Activated CD8-positive, alpha-beta memory T cell treated with anti-CD3 and anti-CD28 coated beads, Interleukin-2, amount 50 U/mL, for 48 hours (primary cell): ENCODE measurements at places on chromosomes 1 and 21.
A peak's percentile ranks its signal among the peaks of the same experiment; 100 is the strongest.

- DNase-seq: no peak
Measured at GRCh38 chr1:183505454-183506089, 33.3 kb downstream of the SMG7 start.

DNA sequence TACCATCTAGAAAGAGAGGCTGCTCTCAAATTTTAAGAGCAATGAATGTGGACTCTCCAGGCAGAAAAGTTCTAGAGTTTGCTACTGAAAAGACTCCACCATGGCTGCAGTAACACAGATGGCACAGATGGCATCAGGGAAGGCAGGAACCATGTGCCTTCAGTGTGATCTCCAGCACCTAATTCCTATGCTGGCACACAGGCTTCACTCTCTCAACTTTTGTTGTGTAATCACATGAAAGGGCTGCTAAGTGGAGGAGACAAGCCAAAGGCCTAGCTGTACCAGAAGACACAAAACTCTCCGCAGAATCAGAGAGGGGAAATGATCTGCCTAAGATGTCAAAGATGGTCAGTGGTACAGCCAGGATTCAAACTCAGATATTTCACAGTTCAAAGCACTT is 31.1 kb downstream of the ERI3 start:
- DNase-seq: no peak

- no peak for DNase-seq
Measured at GRCh38 chr1:73604211-73604610, 593.8 kb downstream of the LRRIQ3 start.

DNA sequence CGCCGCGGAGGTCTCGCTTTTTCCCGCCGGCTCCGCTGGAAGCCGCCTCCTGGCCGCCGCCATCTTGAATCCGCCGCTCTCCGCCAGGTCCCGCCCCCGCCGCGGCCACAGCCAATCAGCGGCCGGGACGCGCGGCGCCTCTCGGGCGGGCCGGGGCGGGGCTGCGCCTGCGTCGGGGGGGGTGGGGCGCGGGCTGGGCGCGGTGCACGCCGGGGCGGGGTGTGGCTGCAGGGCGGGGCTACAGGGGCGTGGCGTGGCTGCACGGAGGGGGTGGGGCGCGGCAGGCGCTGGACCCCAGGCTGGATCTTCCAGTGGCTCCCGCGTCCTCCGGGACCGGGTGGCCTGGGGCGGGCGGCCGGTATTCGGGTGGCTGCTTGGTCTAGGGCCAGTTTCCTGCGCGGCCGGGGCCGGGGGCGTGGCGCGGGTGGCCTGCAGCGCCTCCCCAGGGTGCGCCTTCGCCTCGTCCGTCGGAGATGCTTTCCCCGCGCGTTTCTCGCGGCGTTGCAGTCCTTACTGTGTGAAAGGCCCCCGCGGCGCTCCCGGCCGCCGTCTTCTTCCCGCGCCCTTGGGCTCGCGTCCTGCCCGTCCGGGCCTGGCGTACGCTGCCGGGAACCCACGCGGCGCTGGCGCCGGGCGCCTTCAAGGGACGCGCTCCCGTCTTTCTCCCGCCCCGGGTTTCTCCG is 575 bp downstream of the PCNT start:
- DNase-seq: peak; percentile 93

GRCh38 chr1:226526801-226527595 is 21.6 kb upstream of the STUM start:
- no peak for DNase-seq

DNA sequence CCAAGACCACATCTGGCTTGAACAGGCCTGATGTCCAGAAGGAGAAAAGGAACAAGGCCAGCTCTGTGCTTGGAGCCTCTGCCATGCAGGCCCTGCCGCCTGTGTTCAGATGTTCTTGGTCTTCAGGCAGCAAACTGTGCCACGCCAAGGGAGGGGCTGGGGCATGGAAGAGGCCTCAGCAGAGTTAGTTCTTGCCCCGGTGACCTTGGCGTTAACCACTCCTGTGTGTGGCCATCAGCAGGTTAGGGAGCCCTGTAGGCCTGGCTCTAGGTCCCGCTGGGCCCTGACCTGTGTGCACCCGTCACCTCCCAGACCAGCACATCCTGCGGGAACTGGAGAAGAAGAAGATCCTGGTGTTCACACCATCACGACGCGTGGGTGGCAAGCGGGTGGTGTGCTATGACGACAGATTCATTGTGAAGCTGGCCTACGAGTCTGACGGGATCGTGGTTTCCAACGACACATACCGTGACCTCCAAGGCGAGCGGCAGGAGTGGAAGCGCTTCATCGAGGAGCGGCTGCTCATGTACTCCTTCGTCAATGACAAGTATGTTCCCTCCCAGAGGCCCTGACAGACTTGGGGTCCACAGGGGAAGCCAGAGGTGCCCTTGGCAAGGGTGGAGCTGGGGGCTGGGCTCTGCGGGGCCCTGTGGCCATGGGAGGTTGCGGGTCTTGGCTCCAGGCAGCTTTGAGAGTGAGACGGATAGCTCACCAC is 7.1 kb downstream of the ZC3H12A start:
- DNase-seq: peak; percentile 77

DNA sequence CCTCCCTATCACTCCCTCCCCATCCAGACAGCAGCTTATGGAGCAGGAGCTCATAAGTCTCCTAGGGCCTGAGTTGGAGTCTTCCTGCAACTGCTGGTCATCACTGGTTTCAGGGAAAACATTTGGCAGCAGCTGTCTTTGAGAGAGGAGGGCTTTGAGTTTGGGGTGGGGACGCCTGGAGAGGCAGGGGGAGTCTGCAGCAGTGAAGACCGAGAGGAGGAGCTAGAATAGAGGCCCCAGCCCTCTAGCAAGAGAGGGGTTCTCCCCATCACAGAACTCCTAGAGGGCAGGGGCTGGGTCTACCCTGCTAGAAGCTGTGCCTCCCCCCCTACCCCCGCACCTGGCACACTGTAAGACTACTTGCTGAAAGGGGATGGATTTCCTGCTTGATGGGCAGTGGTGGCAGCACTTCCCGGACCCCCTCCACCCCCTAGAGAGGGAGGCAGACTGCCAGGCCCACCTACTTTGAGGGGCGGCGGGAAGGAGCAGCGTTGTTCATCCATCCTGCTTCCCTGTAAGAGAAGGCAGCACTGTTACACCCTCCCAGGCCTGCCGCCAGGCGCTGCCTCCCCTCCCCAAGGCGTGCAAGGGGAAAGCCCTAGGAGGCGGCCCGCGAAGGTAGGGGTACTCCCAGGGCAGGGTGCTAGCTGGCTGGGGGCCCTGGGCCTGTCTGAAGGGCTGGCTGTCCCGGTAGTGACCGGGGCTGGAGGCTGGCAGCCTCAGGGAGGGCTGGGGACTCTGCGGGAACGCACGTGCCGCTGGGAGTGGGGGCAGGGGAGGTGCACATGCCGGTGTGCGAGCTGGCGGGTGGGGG is 50.4 kb downstream of the RAP1GAP start:
- no peak for DNase-seq

GRCh38 chr1:153513666-153514065 is 22.1 kb downstream of the S100A6 start:
- no peak for DNase-seq

DNA sequence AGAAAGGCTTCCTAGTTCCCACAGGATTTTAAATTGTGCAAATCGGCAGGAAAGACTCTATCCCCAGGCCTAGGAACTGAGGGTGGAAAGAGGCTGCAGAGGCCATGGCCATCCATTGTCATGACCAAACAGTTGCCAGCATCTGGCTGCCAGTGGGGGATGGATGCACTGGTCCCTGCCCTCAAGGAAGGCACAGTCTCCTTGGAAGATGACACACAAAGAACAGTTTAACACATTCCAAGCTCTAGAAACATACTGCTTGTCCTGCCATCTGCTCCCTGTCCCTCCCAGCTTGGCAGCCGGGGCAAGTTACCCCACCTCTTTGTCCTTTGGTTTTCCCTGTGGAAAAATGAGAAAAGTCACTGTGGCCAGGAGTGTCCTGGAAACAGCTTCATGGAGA is 83.2 kb downstream of the BCAR3 start:
- no peak for DNase-seq

DNA sequence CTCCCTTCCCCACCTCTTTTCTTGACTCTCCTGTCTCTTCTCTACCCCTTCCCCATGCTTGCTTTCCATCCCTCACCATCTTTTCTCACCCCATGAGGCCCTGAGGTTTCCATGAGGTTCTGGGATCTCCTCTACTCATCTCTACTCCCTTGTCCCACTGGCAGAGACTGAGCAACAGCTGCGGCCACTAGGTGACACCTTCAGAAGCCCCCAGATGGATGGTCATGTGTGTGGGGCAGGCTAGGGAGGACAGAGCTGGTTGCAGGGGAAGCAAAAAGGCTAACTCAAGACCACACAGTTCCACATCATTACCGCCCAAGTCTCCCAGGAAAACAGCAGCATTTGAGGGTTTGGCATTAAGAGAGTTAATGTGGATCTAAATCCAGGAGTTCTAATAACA is 45.0 kb downstream of the LRRN2 start:
- DNase-seq: no peak

- no peak for DNase-seq
Measured at GRCh38 chr1:216723274-216723780, at the start of gene ESRRG. Gene ESRRG, minus strand, starts transcription at chr1:216723429. Its CDS starts 130 bp downstream, at chr1:216723299.

GRCh38 chr1:228207381-228207810 is 448 bp upstream of the OBSCN start:
- no peak for DNase-seq

DNA sequence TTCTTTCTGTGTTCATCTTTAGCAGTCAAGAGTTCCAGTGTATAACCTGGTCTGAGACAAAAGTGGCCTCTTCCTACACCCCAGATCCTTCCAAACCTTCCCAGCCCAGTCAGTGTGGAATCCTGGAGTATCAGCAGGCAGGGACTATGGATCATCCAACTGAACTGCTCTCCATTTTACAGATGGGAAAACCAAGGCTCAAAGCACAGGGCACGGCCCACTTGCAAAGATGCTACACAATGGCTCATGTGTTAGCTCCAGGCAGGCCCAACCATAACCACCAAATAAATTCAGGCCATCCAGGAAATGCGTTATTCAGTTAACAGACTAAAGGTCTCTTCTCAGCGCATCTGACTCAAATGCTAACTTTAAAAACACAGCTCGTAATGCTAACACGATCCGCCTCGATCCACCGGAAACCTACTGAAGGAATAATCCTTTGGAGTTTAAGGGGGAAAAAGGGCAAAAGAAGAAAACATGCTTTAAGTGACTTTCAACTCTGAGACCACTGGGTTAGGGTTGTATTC is 7.1 kb downstream of the GLIS1 start:
- DNase-seq: no peak

GRCh38 chr1:190436615-190437014 is 41.0 kb downstream of the BRINP3 start:
- no peak for DNase-seq

DNA sequence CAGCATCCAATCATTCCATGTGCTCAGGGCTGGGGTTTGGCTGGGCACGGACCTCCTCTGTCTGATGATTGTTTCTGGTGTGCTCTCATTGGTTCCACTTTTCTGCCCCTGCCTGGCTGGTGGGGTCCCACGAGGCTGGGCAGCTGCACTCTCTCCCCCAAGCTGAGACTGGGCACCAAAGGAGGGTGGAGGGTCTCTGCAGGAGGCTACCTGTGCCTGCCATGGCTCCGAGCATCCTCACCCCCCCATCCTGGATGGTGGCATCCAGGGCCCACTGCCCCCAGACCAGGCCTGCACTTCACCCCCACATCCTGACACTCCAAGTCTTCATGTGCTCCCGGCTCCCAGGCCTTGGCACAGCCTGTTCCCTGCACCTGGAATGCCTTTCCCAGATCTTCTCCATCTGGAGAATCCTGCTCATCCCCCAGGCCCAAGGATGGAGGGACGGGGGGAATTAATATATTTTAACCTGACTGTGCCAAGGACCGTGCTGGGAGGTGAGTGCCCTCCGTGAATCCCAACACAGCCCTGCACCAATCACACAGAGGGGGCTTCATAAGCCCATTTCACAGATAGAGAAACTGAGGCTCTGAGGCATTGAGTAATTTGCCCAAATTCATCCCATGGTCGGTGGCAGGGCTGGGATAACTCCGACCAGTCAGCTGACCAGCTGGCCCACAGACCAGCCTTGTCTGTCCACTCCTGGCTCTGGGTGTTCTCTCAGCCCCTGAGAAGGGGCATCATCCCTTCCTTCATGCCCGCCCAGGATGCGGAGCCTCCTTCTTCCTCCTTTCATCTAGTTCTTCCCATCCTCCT is 403.4 kb downstream of the MATN1 start:
- DNase-seq: peak; percentile 15

- DNase-seq: no peak
Measured at GRCh38 chr1:65429806-65430205, 9.3 kb downstream of the LEPR start.

GRCh38 chr1:204623894-204624361 is 61.6 kb downstream of the LRRN2 start:
- no peak for DNase-seq

- no peak for DNase-seq
Measured at GRCh38 chr1:87723193-87723592, 394.5 kb downstream of the LMO4 start.

DNA sequence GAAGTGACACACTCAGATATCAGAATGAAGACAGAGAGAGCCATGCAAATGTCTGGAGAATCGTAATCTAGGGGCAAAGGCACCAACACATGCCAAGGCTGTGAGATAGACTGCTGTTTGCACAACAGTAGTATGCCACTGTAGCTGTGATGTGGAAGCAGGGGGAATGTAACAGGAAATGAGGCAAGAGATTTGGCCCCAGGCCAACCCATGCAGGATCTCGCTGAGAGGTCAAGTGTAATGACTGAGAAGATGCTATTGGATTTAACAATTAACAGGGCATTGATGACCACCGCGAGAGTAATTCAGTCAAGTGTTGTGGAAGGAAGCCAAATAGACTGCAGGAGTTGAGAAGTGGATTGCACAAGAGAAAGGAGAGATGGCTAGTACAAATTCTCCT is 107.3 kb upstream of the ST6GALNAC5 start:
- DNase-seq: no peak

DNA sequence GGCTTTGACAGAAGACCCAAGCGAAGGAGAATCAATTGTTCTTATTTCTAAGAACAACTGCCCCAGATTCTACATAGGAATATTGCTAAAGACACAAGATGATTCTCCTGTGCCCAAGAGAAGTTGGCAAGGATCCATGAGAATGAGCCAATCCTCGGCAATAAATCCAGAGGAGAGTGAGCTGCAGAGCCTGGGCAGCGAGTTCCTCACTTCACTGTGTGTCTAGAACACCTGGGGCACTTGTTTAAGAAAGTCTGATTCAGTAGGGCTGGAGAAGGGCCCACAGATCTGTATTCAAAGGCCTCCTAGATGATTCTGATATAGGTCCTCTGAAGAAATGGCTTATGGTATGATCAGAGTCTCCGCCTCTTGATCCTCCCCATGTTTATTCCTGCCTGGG is 31.8 kb downstream of the GADD45A start:
- no peak for DNase-seq

DNA sequence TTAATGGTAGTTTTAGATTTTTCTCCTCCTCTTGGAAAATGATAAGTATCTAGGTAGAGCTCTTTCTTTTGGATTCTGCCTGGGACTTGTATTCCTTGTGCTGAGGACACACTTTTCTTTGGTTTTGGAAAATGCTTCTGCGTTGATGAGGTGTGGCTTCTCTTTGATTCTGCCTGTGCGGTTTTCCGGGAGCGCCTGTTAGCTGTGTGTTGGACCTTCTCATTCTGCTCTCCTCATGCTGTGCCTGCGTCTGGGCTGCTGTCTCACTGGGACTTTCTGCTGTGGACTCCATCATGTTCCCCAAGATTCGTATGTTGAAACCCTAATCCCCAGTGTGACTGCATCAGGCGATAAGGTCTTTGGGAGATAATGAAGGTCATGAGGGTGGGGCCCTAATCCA is 21.0 kb downstream of the C1orf174 start:
- DNase-seq: no peak

GRCh38 chr21:45290948-45291612 is 3.4 kb upstream of the POFUT2 start:
- DNase-seq: peak; percentile 46
